MCF 10A (cell line): ENCODE measurements at places on chromosomes 3 and 15.
A peak's percentile ranks its signal among the peaks of the same experiment; 100 is the strongest.

DNA sequence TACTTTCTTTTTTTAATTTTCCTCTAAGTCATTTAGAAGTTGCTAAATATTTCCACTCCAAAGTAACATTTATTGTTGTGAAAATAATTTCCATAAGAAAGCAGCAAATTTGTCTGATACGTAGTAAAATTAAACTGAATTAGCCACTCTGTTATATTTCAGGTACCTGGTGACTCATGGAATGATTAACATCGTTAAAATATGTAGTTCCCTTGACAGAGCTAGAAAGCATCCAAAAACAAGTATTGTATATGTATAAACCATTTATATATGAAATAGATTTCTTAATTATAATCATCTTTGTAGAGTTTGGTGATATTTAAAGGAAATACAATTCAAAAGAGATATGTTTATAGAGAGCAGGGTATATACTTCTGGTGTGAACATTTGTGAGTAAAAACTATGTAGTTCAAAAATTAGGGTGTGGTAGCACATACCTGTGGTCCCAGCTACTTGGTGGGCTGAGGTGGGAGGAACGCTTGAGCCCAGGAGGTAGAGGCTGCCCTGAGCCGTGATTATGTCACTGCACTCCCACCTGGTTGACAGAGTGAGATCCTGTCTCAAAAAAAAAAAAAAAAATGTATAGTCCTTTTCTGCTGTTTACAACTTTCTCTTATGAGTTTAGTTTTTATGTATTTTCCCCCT lies 36.6 kb downstream of the ATP11B start:
- H3K4me1 ChIP-seq = no peaks in the 10 kb centered on the region
- no peak overlapping the region for H3K4me3 ChIP-seq
- no peaks in the 10 kb centered on the region for H3K27me3 ChIP-seq
- peaks cover 35% of the 10 kb centered on the region for H3K36me3 ChIP-seq
- peak; percentile 9 for DNase-seq

GRCh38 chr15:82263350-82263749 lies 732 bp downstream of the SAXO2 start:
- peaks cover 26% of the 10 kb centered on the region for H3K4me1 ChIP-seq
- peak overlapping the region; percentile 98 for H3K4me3 ChIP-seq
- peaks cover 11% of the 10 kb centered on the region for H3K36me3 ChIP-seq
- H3K27me3 ChIP-seq = no peaks in the 10 kb centered on the region
- DNase-seq = no peak

- no peaks in the 10 kb centered on the region for H3K27me3 ChIP-seq
- no peak overlapping the region for H3K4me3 ChIP-seq
- peaks cover 11% of the 10 kb centered on the region for H3K4me1 ChIP-seq
Observed at GRCh38 chr15:80012060-80012726, 41.2 kb upstream of the BCL2A1 start.

- DNase-seq = peak; percentile 10
- no peaks in the 10 kb centered on the region for H3K27me3 ChIP-seq
- H3K4me1 ChIP-seq = peaks cover 29% of the 10 kb centered on the region
Observed at GRCh38 chr15:55403531-55403930, 4.6 kb downstream of the CCPG1 start.

- H3K27me3 ChIP-seq = no peaks in the 10 kb centered on the region
- H3K4me3 ChIP-seq = no peak overlapping the region
- H3K4me1 ChIP-seq = no peaks in the 10 kb centered on the region
- no peak overlapping the region for H3K27ac ChIP-seq
- DNase-seq = no peak
- H3K36me3 ChIP-seq = peaks cover 21% of the 10 kb centered on the region
Observed at GRCh38 chr3:190608850-190609589, 95.1 kb downstream of the IL1RAP start.

- no peak overlapping the region for H3K4me3 ChIP-seq
- DNase-seq = no peak
- no peaks in the 10 kb centered on the region for H3K4me1 ChIP-seq
- H3K27ac ChIP-seq = no peak overlapping the region
- H3K36me3 ChIP-seq = no peaks in the 10 kb centered on the region
Observed at GRCh38 chr15:58406811-58407210, 25.0 kb upstream of the LIPC start.

DNA sequence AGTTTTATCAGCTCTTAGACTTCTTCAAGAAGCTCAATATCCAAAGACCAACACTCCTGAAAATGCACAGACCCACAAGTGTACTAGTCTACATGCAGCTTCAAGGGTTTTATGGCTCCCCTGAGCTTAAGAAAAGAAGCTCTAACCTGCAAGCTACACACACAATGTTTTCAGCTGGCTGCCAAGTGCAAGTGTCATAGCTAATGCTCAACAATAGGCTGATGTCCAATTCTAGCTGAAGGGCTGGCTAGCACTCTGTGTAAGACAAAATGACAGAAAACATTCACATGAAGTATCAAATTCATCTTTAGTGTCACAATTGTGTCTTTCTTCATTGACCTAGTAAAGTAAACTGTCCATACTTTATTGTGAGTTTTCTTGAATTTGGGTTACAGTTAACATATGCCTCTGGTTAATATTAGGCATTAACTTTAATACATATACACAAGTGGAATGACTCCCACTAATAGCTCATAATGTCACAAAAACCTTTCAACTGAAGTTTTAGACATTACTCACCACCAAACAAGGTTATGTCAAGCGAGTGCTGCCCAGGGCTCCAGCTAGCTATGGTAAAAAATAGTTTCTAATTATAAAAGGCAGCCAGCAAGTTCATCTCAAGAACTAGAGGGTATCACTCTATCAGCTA lies 15.1 kb downstream of the ABI3BP start:
- H3K27me3 ChIP-seq = no peaks in the 10 kb centered on the region
- H3K4me3 ChIP-seq = no peak overlapping the region
- H3K27ac ChIP-seq = no peak overlapping the region
- DNase-seq = no peak
- no peaks in the 10 kb centered on the region for H3K36me3 ChIP-seq

DNA sequence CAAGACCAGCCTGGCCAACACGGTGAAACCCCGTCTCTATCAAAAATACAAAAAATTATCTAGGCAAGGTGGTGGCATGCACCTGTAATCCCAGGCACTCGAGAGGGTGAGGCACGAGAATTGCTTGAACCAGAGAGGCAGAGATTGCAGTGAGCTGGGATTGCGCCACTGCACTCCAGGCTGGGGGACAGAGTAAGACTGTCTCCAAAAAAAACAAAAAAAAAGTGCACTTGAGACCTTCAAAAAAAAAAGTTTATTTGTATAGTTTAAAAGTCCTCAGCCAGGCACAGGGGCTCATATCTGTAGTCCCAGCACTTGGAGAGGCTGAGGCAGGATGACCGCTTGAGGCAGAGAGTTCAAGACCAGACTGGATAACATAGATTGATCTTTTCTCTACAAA lies 2.1 kb downstream of the PBRM1 start:
- peaks cover 43% of the 10 kb centered on the region for H3K4me1 ChIP-seq
- peak overlapping the region; percentile 99 for H3K4me3 ChIP-seq
- peak overlapping the region; percentile 99 for H3K27ac ChIP-seq
- peaks cover 52% of the 10 kb centered on the region for H3K36me3 ChIP-seq
- H3K27me3 ChIP-seq = no peaks in the 10 kb centered on the region

GRCh38 chr15:66039117-66039871 lies 170.0 kb downstream of the RAB11A start:
- peaks cover 4% of the 10 kb centered on the region for H3K36me3 ChIP-seq
- DNase-seq = no peak
- H3K27ac ChIP-seq = no peak overlapping the region
- H3K4me1 ChIP-seq = peaks cover 6% of the 10 kb centered on the region
- peaks cover 53% of the 10 kb centered on the region for H3K27me3 ChIP-seq

DNA sequence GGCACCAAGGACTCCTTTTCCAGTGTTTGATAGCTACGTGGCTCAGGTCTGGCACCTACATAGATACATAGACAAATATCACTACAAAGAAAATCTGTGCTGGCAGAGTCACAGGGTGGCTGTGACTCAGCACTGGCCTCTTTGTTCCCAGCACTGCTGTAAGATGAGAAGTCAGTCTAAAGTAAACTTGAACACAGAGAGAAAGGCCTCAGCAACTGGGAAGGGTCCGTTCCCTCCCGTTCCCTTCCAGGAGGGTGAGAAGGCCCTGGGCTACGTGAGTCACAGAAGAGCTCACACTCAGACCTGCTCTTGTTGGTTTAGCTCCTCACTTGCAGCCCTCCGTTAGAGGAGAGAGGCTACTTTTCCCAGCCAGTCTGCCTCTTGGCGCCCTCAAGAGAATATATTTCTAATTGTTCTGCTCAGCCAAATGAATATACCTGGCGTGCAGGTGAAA lies 23.1 kb downstream of the ANXA2 start:
- peak overlapping the region; percentile 64 for H3K4me3 ChIP-seq
- H3K27ac ChIP-seq = peak overlapping the region; percentile 92
- peaks cover 88% of the 10 kb centered on the region for H3K36me3 ChIP-seq
- DNase-seq = peak; percentile 99
- no peaks in the 10 kb centered on the region for H3K27me3 ChIP-seq
- peaks cover 67% of the 10 kb centered on the region for H3K4me1 ChIP-seq

- DNase-seq = no peak
- H3K4me3 ChIP-seq = no peak overlapping the region
- H3K27ac ChIP-seq = no peak overlapping the region
- H3K27me3 ChIP-seq = no peaks in the 10 kb centered on the region
Observed at GRCh38 chr3:150613709-150614480, 10.8 kb downstream of the SELENOT start.

DNA sequence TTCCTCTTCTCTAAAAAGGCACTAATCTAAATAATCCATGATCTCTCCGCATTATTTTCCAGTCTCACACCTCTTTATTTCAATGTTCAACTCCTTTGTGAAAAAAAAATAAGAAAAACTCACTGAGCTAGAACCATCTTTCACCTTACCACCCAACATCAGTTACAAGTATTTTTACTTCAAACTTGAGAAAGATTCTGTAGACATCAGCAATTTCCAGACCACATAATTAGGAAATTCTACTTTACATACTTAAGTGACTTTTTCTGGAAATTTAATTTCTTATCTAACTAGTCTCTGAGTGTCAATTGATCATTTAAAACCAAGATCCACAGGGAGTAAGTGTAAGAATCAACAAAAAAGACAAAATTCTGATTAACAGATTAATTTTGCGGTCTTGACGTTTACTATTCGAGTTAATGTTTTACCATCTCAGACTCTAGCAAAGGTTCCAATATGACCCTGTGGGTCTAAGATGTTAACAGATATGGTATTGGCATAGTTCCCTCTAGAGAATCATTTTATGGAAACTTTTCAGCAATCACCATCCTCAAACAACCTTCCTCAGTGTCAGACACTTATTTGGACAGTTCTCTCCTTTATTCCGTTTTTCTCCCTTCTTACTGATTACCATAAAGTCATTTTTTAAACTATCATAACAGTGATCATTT lies 5.1 kb downstream of the ATP13A3 start:
- H3K4me3 ChIP-seq = no peak overlapping the region
- peaks cover 27% of the 10 kb centered on the region for H3K4me1 ChIP-seq
- peaks cover 7% of the 10 kb centered on the region for H3K36me3 ChIP-seq
- H3K27me3 ChIP-seq = no peaks in the 10 kb centered on the region

DNA sequence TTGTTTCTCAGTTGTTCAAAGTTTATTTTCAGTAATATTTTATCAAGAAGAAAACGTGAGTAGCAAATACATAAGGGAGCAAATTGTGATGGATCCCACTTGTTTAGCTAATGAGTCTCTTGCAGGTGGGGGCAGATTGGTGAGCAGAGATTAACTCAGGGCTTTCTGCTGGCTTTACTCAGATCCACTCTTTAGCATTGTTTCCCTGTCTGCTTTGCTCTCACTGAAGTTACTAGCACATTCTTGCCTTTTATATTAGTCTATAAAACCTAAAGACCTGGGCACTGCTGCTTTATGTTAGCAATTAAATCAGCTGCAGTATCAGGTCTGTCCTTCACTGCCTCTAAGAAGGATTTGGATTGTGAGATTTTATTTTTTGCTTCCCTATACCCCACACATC lies 71.5 kb downstream of the STAC start:
- no peak for DNase-seq
- H3K4me1 ChIP-seq = no peaks in the 10 kb centered on the region
- H3K4me3 ChIP-seq = no peak overlapping the region
- H3K27ac ChIP-seq = no peak overlapping the region
- H3K27me3 ChIP-seq = no peaks in the 10 kb centered on the region
- no peaks in the 10 kb centered on the region for H3K36me3 ChIP-seq

GRCh38 chr3:174862666-174863065 lies 3.5 kb downstream of the NAALADL2 start:
- DNase-seq = no peak
- H3K36me3 ChIP-seq = no peaks in the 10 kb centered on the region
- H3K4me3 ChIP-seq = no peak overlapping the region

- peaks cover 11% of the 10 kb centered on the region for H3K27me3 ChIP-seq
- no peaks in the 10 kb centered on the region for H3K36me3 ChIP-seq
- H3K4me3 ChIP-seq = no peak overlapping the region
- H3K27ac ChIP-seq = no peak overlapping the region
- H3K4me1 ChIP-seq = peaks cover 8% of the 10 kb centered on the region
Observed at GRCh38 chr3:52432225-52432624, 12.7 kb downstream of the SEMA3G start.

- no peaks in the 10 kb centered on the region for H3K27me3 ChIP-seq
- peaks cover 6% of the 10 kb centered on the region for H3K4me1 ChIP-seq
- H3K4me3 ChIP-seq = peak overlapping the region; percentile 97
- H3K27ac ChIP-seq = peak overlapping the region; percentile 99
- H3K36me3 ChIP-seq = peaks cover 9% of the 10 kb centered on the region
Observed at GRCh38 chr15:44427756-44428724, 611 bp downstream of the CTDSPL2 start.

DNA sequence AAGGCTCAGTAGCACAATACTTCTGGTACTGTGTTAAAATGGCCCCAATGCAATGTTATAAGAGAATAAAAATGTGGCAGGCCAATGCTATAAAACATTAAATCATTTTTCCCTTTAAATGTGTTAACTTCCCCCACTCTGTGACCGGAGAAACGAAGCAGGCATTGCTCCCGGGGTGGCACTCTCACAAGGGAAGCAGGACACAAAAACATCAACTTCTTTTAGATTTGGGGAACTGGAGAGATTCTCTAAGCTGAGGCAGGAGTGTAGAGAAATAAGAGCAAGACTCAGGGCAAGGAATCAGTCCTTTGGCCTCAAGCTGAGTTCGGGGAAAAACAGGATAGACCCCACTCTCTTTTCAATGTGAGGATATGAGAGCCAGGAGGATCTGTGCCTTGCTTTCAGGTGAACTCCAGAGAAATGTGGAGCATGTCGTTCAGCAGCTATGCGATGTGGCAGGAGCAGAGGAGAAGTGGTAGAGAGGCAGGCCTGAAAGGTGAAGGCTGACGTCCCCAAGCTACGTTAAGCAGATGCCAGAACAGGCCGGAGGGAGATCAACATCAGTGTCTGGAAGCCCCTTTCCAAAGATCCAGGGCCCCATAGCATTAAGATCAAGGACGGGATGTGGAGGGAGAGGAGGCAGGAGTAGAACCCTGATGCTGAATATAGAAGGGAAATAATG lies 160.2 kb downstream of the PLD1 start:
- H3K4me1 ChIP-seq = peaks cover 8% of the 10 kb centered on the region
- no peak for DNase-seq
- H3K27ac ChIP-seq = no peak overlapping the region
- H3K36me3 ChIP-seq = no peaks in the 10 kb centered on the region
- no peak overlapping the region for H3K4me3 ChIP-seq
- H3K27me3 ChIP-seq = no peaks in the 10 kb centered on the region

GRCh38 chr3:182327196-182327681 lies 466.1 kb upstream of the ATP11B start:
- H3K27ac ChIP-seq = no peak overlapping the region
- H3K27me3 ChIP-seq = no peaks in the 10 kb centered on the region
- no peaks in the 10 kb centered on the region for H3K36me3 ChIP-seq
- peaks cover 15% of the 10 kb centered on the region for H3K4me1 ChIP-seq
- DNase-seq = no peak
- no peak overlapping the region for H3K4me3 ChIP-seq
